ENCODE measurements at places on chromosomes 2 and 18. TPM values are rescaled to one million over a fixed set of nuclear protein-coding genes. Genes with fewer than 3 reads are reported as not detected.

Gene CNDP2
- total RNA-seq, result 71.0 TPM

Gene RAX
- not detected for total RNA-seq

Gene HOXD3
- not detected for total RNA-seq

Gene FEV
- not detected for total RNA-seq

Gene ANKRD62
- not detected for total RNA-seq

Gene PMAIP1
- total RNA-seq, result 0.58 TPM

Gene LYPD1
- total RNA-seq, result not detected

Gene PFN4
- total RNA-seq, result 0.74 TPM

Gene CCBE1
- total RNA-seq, result 3.2 TPM

Gene ZSWIM2
- total RNA-seq, result not detected

Gene REEP1
- 30.2 TPM for total RNA-seq

Gene POMC
- total RNA-seq, result 7.5 TPM

Gene TCF23
- total RNA-seq, result 0.08 TPM

Gene KLHL14
- total RNA-seq, result not detected

Gene CIB4
- total RNA-seq, result not detected

Gene KRCC1
- total RNA-seq, result 21.2 TPM

Gene TWIST2
- total RNA-seq, result 2.7 TPM

Gene NR4A2
- total RNA-seq, result 0.88 TPM

Gene SPAST
- 8.7 TPM for total RNA-seq

Gene CROCC2
- not detected for total RNA-seq

Gene POTEJ
- not detected for total RNA-seq

Gene VWA3B
- total RNA-seq, result 0.52 TPM

Gene NDUFS1
- 486 TPM for total RNA-seq

Gene CHCHD5
- total RNA-seq, result 19.2 TPM

Gene ZNF804A
- not detected for total RNA-seq

Gene SERPINB5
- total RNA-seq, result not detected

Gene MROH2A
- total RNA-seq, result not detected

Gene ST6GAL2
- 0.41 TPM for total RNA-seq

Gene ALPI
- not detected for total RNA-seq

Gene GALNT13
- total RNA-seq, result 0.19 TPM

Gene SERPINB12
- not detected for total RNA-seq

Gene GPR45
- not detected for total RNA-seq

Gene MOB1A
- total RNA-seq, result 54.9 TPM

Gene WNT10A
- total RNA-seq, result not detected

Measured in left ventricle myocardium inferior (tissue), 1 donor.